ENCODE measurements at places on chromosomes 6 and 20.

DNA sequence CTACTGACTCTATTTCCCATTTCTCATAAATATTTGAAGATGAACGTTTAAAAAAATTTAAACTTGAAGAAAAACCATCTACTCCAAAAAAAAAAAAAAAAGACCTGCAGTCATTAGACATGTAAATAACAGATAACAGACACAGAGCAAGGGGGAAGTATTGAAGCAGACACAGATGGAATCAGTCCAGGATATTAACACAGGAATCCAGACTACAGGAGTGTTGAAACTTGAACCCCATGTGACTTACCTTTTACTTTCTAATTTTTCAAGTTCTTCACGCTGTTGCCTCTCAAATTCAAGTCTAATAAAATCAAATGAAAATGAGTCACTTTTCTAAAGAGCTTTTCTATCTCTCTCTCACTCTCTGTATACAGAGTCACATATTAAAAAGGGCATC lies 191.8 kb downstream of the KIF16B start:
- DNase-seq, result no peak

GRCh38 chr6:35023091-35024000 lies 117.8 kb downstream of the TCP11 start:
- DNase-seq, result no peak

GRCh38 chr20:49318091-49318429 lies 40.2 kb upstream of the ZNFX1 start:
- no peak for DNase-seq

DNA sequence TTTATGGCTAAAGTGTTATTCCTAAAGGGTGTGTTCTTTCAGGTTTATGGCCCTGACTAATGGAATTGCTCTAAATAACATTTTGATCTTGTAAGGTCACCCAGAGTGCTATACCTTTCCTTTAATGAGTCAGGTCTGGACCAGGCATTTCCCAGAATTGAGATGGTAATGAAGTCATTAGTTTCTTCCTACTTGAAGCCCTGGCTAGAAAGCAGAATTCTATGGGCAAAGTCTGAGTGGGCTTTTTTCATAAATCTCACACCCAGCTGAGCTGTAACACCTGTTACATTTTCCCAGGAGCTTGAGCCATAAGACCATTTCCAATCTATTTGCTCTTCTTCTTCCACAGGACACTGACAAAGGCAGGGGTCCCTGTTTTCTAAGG lies 122.0 kb upstream of the ID4 start:
- DNase-seq, result no peak

DNA sequence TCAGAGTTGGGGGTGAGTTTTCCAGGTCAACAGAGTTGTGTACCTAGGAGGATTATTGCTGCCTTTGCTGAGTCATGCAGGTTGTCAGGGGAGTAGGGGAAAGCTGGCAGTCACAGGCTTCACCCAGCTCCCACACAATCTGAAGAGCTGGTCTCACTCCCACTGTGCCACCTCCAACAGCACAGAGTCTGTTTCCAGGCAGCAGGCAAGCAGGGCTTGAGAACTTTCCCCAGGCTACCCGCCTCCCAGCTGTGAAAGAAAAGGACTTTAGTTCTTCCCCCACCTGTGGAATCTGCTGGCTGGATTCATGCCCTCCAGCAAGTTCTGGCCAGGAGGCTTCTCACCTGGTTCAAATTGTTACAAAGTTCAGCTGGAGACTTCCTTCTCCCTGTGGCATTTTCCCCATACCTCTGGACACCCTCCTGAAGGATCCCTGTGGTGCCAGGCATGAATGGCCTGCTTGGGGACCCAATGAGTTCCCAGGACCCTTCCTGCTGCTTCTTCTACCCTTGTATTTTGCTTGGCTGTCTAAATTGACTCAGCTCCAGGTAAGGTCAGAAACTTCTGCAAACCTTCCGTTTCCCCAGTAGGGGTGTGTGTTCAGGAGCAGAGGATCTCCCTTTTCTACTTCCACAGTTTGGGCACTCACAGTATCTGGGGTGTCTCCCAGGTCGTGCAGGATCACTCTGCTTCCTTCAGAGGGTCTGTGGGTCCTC lies 378.1 kb upstream of the MAN1A1 start:
- DNase-seq, result no peak

DNA sequence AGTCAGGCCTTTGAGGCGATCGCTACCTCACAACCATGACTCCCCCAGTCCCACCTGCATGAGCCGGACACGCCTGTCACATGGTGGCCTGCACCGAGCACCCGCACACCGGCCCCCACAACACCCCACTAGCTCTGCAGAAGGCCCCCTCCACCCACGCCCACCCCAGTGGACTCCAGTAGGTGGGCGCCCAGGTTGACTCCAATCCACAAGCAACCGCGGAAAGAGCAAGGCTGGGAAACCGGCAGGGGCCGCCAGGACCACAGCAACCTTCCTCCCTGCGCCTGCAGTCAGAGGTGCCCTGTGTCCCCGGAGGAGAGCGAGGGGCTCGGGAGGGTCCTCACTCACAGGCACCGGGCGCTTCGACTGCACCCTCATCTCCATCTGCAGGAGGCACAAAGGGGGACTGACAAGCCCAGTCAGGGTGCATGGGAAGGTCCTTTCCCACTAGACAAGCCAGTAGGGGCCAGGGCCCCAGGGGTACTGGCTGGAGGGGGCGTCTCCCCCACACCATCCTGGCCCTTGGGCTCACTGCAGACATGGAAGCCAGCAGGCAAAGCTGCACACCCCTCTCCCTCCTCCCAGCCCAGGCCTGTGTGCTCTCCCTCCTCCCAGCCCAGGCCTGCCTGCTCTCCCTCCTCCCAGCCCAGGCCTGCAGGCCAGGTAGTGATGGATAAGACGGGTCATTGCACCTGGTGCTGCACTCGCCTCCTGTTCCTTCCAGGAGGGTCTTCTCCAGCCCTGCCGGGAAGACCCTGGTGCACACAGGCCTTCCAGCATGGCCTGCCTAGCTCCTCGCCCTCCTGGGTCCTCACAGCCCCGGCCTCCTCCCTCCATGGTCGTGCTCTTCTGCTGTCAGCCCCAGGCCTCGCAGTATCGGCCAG lies 137.2 kb downstream of the DLL1 start:
- DNase-seq, result no peak

DNA sequence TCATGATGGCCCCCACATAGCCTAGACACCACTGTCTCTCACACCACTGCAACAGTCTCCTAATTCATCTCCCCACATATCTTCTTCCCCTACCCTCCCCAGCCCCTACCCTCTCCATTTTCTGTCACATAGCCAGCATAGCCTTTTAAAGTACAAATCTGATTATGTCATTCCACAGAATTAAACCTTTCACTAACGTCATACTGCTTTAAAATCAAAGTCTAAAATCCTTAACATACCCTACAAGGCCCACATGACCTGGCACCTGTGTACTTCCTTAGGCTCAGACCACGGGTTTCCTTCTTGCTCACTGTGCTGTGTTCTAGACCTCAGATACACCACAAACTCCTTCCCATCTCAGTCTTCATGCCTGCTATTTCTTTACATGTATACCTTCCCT lies 5.9 kb downstream of the OSTM1 start:
- DNase-seq, result peak; percentile 44

DNA sequence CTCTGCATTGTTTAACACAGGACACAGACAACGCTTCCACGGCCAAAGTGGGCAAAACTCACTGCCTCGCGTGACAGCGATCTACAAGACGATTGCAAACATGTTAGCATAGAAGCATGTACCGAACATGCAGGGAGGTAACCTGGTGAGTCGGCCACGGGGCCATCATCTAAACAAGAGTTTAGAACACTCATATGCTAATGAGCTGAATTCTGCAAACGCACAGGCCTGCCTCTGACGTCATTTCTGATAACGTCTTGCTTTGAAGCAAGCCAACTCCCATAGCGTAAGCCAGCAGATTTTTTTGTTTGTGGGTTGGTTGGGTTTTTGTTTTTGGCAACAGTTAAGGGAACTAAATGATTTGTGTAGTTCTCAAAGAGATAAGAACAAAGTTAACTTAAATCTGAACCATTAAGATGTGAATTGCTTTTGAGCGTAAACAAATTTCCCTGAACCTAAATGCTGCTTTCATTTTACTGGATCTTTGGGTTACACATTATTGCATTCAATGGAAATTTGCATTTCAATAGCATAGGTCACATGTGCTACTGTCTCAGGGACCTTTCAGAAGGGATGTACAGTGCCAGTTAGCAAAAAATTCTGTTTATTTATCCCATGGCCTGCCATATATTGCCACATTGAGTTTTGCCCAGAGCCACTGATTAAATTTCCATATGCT lies 184.5 kb upstream of the PDE10A start:
- DNase-seq, result no peak

DNA sequence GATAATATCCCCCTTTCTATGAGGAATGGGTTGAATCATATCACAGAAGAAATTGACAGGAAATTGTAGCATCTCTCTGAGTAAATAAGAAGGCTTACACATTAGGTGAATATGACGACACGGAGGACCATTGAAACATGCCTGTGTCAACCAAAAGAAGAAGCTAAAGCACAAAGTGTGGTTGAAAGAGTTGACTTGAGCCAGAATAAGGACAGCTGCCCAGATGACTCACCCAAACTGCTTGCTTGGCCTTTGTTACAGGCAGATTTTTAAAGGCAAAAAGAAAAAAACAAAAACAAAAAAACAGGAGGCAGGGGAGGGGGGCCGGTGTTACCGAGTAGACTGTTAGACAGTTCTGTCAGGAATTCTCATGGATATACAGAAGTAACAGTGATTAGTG lies 129.8 kb upstream of the EDN1 start:
- DNase-seq, result no peak

GRCh38 chr6:145017516-145017915 lies 717.8 kb downstream of the EPM2A start:
- DNase-seq, result no peak

DNA sequence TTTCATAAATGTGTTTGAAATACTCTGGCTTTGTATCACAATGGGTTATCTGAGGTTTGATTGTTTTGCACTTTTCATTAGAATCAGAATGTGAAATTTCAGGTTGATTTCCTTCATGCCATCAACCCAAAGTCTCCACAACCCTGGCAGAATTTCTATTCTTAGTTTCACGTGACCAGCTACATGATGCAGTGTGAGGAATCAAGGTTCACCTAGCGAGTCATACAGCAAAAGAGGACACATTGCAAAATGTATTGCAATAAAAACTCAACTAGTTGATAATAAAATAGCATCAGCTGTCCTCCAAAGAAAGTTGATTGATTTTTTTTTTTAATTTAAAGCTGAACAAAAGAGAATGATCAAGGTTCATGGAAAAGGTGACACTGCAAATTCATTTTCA lies 2.2 kb downstream of the HAO1 start:
- DNase-seq, result no peak

DNA sequence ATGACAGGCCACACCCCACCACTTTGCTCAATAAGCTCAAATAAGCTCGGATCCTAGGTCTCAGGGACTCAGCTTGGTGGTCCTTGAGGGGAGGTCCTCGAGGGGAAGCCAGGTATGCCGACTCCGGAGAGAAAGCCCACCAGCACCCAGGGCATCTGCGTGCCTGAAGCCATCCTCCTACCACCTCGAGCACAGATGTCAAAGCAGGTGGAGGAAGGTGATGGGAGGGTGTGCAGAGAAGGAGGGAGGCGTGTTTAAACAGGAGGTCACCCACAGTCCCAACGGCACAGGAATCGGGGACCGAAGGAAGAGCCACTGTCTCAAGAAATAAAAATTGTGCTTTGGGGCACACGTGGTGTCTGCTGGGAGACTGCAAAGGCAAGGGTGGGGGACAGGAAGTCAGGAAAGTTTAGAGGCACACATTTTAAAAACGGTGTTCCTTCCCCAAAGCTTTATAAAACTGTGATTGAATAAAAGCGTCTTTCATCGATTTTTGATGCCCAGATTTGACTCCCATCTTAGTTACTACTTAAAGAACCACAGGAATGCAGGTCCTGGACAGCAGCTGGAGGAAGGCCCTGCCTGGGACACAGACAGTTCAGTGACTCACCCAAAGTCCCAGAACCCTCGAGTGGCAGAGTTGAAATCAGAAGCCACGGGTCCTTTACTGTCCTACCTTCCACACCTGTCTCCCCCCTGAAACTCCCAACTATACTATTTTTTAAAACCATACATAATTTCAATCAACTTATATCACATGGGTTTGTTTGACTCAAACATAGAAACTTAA lies 221.0 kb upstream of the PDE10A start:
- no peak for DNase-seq

GRCh38 chr6:168709991-168710390 lies 269.0 kb downstream of the SMOC2 start:
- DNase-seq, result no peak

GRCh38 chr6:122077603-122078002 lies 321.8 kb upstream of the HSF2 start:
- DNase-seq, result no peak

DNA sequence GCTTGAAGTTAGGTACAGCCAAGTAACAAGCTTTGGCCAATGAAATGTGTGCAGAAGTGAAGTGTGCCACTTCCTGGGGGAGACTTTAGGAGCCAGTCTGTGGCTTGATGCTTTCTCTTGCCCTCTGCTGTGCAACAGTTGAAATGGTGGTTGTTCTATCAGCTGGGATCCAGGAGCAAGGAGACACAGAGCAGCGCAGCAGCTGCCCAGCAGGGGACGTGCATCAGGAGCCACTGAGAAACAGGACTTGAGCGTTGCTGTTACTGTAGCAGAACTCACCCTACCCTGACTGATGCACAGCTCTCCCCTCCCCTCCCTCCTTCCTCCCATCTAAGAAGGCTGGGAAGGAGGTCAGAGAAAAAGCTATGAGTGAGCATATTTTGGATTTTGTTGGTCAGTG lies 18.9 kb upstream of the CCN5 start:
- DNase-seq, result no peak

- no peak for DNase-seq
These were observed 157.6 kb downstream of the SLC35B3 start for GRCh38 chr6:8277769-8278168.

DNA sequence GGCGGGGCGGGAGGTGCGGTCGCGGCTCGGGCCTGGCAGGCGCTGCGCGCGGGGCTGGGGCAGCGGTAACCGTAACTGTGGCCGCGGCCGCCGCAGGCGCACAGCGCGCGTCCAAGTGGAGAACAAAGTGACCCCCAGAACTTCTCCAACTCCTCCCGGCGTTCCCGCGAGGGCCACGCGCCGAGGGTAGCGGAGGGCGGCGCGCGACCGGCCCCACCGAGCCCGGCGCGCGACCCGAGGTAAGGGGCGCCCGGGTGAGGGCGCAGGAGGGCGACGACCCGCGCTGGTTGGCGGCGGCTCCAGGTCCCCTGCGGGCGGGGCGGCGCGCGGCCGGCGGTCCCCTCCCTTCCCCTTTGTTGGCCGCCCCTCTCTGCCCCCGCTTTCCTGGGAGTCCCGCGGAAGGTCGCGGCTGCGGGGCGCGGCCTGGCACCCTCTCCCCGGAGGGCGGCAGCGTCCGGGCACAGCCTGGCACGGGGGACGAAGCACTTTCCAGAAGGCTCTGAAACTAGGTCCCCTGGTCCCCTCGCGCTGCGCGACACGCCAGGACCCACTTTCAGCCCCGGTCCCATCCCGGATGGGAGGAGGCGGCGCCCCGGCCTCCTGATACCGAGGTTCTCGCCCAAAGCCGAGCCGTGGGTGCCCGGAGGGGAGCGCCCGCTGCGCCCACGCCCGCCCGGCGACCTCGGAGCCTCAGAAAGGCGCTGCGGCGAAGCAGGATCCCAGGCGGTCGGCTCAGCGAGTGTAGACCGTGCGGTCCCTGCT lies at the start of gene TIAM2:
Gene TIAM2, plus strand, starts transcription at position 62 of the 762 bp plus-strand sequence. CDS start 133,909 bp downstream, outside the sequence.
- DNase-seq, result no peak

- DNase-seq, result no peak
These were observed 11.5 kb downstream of the OR2H2 start for GRCh38 chr6:29596381-29596900.

- DNase-seq, result no peak
These were observed 288.1 kb upstream of the MAP3K7 start for GRCh38 chr6:90874931-90875330.

All from T-cell (primary cell).